ENCODE measurements at places on chromosomes 3 and 15.
A peak's percentile ranks its signal among the peaks of the same experiment; 100 is the strongest.

- no peak for DNase-seq
These were observed 51.4 kb downstream of the PLAAT1 start for GRCh38 chr3:193292386-193292785.

DNA sequence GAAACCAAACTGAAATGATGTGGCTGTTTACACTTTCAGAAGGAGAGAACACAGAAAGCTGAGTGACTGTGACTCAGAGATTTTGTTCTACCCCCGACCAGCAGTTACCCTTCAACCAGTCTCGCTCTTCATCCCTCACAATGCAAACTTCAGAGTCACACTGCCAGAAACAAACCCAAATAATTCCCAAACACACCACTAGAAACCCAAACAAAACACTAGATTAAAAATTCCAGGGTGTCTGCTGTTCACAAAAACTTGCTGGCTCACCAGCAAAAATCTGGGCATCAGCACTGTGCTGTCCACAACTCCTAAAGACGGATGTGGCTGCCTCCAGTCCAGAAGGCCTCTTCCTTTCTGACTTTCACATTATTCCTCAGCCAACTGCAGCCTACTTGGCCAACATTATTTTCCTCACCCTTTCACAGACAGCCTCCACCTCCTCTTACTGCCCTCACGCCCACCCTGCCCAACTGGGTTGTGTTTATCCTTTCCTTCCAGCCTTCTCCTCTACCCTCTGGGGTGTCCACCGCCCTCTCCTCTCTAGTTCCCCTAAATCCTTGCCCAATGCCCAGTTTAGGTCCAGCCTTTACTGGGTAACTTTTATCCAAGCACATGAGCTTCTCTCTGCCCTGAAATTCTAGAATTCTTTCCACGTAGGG, 71.4 kb downstream of the MECOM start:
- no peak for DNase-seq

- peak; percentile 25 for DNase-seq
These were observed 147.8 kb downstream of the PLCL2 start for GRCh38 chr3:17032407-17033034.

GRCh38 chr3:21055015-21055414, 696.0 kb downstream of the ZNF385D start:
- DNase-seq: no peak

DNA sequence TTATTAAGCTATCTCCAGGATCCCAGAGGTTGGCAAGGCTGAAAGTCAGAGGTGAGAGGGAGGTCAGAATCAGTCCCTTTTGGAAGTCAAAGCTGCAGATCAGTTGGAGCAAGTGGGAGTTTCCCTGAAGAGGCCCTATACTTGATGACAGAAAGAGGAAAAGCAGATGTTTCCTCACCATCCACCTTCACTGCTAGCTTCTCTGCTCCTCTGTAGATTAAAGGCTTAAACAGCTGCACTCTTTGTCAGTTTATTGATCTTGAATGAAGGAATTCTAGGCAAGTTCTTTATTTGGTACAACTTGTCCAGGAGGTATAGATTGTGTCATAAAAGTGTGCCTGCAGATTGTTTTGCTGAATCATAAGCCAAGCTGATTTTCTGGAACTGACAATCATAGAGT, 408.2 kb upstream of the TGFBR2 start:
- DNase-seq: peak; percentile 63

DNA sequence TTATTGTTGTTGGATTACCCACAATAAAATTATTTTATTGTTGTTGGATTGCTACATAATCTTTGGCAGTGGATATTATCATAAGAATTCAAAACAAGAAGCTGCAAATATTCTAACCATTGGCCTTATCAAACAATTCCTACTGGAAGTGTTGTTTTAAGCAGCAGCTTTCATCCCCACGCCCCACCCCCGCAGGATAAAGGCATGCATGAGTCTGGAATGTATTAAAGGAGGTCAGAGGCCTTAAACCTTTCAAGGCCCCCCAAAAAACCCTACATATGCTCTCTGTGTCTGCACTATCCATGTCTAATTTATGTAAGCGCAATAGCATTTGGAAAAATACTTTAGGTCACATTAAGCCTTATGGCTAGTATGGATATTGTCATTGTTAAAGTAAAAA, 23.1 kb downstream of the P3H2 start:
- DNase-seq: no peak

Data from suppressor macrophage treated with lipopolysaccharide for 1 hour (primary cell).